ENCODE measurements at places on chromosomes 11 and 22.

- peak; percentile 82 for DNase-seq
Measured at GRCh38 chr11:3154001-3154599, 11.0 kb downstream of the OSBPL5 start.

DNA sequence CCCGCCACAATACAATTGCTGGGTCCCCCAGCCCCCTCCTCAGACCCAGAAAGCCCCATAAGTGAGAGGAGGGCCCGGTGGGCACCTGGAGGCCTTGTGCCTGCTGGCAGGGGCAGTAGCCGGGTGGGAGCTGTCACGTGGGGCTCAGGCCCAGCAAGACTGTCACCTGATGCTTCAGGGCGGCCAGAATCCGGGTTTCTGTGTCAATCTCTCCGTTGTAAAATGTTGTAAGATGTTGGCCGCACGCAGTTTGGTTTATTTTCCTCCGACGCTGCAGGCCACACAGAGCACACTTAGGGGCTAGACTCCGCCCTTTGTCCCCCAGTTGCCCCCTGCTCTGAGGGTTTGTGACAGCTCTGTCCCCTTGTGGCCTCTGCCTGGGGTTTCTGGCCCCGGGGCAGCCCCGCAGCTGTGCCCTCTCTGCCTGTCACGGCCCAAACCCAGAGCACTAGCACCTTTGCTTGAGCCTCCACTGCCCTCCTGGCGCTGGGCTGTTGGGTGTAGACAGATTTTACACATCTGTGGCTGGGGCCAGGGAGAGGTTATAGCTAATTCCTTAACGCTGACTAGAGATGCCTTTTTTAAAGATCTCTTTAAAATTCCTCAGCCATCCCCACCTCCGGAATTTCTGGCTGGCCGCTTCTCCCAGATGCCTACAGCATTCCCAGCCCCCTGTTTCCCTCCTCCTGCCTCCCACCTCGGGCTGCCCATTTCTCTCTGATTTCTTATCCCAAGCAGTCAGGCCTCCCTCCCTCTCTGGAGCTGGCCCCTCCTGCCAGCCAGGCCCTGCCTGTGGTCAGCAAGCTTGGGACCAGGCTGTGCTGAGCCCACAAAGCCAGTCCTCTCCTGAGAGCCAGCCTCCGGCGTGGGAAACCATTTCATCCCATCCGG, 3.2 kb upstream of the PRR5 start:
- DNase-seq = no peak

DNA sequence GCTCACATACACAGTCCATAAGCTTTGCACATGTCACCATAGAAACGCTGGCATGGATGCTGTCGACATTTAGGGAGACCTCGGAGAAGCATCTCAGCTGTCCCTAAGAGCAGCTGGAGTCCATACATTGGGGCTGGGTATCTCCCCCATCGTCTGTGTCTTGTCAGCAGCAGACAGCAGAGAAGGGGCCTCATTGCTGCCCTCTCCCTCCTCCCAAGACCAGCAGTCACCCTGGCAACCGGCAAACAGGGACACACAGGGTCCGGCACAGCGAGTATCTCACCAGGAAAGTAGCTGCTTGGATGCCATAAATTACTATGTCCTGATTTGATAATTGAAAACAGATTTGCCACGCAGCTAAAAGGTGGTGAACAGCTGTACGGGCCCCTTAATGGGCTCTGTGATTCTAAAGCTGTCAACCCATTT, 84.4 kb downstream of the CD44 start:
- no peak for DNase-seq

DNA sequence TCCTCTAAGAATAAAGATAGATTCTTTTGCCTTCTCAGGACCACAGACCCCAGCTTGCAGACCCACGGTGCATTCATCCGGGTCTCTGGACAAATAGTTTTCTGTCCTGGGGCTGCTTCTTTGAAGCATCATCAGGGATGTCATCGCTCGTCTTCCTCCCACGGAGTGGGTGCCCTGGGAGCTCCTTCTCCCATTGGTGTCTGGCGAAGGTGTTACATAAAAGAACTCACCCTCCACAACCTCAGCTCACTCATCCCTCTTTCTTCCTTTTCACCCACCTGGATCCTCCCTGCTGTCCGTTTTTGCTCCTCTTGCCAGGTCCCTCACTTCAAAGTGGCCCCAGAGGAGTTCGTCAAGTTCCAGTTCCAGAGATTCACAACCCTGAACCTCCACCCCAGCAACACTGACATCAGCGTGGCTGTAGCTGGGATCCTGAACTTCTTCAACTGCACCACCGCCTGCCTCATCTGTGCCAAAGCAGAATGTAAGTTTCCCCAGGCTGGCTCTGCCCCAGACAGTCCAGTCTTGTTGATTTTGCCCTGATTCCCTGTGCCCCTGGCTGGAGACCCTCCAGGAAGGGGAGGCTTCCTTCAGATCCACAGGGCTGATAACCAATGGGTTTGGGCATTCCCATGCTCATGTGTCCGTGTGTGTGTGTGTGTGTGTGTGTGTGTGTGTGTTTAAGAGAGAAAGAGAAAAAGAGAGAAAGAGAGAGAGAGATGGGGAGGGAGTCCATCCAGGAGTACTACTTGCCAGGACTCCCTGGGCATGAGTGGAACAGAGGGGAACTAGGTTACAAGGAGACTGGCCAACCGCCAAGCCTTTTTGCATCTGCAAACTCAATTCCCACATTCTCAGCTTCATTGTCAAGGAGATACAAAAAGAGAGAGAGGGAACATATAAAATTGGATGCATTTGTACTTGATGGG, 204.2 kb upstream of the TBCEL start:
- no peak for DNase-seq

GRCh38 chr11:57481915-57482781, 21.8 kb downstream of the RTN4RL2 start:
- DNase-seq = no peak

DNA sequence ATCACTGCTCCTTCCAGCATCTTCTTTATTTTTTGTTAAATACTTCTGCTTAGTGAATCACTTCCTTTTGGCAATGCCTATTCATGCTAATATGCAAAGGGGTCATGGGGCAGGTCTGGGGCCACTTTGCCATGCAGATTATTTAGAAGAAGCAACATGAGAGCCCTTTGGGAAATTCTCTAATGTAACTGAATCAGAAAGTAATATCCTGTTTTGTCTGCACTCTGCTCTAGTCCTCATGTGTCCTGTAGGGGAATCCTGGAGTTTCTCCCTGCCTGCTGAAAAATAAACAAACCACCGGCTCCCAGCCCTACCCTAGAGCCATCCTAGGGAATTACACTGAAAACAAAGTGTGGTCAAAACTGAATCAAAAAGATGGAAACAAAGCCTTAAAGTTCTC, 176.5 kb upstream of the POU2AF2 start:
- no peak for DNase-seq

DNA sequence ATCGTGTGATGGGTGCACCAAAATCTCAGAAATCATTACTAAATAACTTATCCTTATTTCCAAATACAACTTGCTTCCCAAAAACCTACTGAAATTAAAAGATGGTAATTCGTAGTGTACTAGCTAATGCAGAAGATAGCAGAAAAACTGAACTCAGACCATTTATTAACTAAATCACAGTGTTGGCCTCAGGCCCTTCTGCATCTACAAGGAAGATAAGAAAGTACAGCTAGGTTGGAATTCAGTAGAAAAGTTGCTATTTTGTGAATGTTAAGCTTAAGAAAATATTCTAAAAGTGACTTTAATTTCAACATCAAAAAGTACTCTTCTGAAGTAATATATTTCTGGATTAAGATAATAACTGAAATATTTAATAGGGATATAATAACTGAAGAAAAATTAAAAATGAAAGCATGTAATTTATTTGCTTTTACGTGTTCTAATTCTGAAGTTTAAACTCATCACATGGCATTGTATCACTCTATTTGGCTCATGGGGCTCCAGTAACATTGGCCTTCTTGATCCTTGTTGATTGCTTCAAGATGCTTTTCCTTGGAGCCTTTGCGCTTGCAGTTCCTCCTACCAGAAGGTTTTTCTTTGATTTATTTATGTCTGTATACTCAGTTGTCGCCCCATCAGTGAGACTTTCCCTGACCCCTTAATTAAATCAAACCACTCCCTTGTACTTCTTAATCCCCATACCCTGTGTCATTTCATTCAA, 847.9 kb upstream of the ANO3 start:
- no peak for DNase-seq

GRCh38 chr22:49792107-49792506, 35.6 kb downstream of the BRD1 start:
- DNase-seq = no peak

DNA sequence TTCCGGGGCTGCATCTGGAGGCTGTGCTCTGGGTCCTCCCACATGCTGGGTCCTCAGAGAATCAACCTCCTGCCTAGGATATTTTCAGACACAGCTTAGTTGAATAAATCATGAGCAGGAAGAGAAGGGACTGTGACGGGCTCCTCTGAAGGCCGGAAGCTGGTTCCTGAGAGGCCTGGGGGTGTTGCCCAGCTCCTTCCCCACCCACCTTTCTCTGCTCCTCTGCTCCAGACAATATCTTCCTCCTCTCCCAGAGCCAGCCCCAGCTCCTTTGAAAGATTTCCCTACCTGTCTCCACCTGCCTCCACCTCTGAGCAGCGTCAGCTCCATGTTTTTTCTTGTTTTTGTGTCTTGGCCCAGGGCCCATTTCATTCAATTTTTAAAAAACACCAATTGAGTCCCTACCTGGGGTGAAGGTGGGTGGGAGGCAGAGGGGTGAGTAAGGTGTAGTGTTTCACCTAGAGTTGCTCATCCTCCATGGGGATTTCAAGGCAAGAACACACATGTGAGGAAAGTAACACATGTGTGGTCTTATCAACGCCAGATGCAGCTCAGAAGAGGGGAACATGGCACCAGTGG, 24.8 kb upstream of the THY1 start:
- no peak for DNase-seq

DNA sequence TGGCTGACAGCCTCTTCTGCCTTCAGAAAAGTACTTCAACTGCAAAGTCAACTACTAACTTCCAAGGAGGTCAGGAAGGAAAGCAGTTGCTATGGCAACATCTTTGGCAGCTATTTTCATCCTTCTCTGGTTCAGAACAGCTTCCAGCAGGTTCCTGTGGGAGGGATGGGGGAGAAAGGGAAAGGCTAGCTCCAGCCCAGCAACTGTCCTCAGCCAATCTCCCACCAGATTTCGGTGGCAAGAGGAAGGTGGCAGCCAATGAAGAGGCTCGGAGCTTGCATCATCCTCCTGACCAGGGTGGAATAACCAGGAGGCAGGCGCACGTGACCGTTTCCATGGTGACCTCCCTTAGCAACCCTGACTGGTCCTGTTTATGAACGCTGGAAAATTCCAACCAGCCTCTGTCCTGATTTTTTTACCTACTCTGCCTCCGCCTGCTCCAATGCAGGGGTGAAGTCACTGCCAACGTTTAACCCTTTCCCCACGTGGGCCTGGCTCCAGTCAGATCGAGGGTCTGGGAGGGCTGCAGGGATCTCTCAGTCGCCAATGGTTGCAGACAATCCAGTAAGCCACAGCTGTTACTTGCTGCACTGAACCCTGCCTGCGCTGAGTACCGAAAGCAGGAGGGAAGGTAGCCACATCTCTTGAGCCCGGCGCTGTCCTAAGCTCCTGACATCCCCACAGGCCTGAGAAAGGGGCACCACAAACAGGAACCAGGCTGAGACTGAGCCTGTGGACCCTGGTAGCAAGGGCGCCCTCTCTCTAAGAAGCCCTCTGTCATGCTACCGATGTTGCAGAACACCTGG, 11.2 kb upstream of the MALAT1 start:
- peak; percentile 89 for DNase-seq

DNA sequence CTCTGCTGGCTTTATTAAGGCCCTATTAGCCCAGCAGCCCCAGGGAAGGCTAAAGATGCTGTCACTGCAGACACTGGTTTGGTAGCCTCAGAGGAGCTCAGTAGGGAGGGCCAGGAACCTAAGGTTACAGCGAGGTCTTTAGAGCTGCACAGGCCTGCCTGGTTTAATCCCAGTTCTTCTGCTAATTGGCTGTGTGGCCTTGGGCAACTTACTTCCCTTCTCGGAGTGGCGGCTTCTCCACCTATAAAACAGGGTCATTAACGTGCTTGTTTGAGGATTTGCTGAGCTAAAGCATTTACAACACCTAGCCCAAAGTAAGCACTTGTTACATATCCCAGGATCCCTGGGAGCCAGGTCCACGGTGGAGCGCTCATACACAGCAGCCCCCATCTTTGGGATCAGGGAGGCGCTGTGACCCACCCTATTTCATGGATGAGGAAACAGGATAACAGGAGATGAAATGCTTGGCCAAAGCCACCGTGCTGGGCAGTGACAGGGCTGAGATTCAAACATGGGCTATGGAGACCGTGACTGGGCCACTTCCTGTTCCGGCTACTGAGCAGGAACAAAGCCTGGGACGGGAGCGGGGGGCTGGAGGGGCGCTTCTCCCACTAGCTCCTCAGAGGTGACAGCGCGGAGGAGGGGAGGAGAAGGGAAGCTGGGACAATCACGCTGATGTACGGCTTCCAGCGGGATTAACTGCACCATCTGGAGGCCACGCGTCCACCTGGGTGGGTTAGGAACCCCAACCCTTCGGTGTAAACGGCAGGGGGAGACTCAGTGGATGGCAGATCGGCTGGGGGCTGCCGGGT, 61.5 kb downstream of the IGLL1 start:
- DNase-seq = no peak

GRCh38 chr22:36068776-36069344, 40.2 kb upstream of the RBFOX2 start:
- DNase-seq = no peak

DNA sequence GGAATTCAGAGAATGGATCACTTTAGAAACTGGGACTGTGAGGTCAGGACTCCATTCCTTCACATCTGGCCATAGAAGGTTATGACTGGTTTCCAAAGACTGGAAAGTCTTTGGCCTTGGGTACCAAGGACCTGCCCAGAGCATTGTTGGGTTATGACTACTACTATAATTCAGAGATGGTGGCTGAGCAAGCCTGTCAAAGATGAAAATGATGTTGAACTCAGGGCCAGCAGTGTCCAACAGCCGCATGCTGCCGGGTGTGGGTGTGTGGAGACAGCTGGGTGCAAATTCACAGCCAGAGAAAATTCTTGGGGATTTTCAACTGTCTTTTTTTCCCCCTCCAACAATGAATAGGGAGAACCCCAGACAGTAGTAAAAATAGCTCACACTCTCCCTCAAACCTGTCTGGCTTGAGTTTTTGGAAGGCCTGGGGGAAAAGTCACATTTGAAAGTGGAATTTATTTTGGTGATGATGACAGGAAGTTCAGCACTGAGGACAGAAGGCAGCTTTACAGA, 166.8 kb upstream of the NCAM1 start:
- no peak for DNase-seq

DNA sequence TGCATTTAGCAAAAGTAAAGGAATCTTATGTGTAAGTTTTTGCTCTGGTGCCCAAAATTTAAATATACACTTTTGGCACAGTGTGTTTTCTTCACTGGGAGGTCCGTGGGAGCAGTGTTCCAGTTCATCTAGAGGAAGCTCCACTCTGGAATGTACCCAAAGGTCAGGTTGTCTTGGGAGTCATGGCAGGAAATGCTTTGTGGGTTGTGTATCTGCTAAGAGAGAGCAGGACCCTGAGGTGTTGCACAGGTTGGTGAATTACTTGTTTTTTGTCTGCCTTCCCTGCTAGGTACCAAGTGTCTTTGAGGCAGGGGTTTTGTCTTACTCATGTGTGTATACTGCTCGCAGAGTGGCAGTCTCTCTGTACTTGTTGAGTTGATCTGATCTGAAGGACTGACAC, 37.3 kb downstream of the DIXDC1 start:
- DNase-seq = no peak

- peak; percentile 42 for DNase-seq
Measured at GRCh38 chr11:114061048-114061680, 1.7 kb downstream of the ZBTB16 start.

- no peak for DNase-seq
Measured at GRCh38 chr11:121482231-121483129, 29.7 kb upstream of the SORL1-AS1 start.
